ENCODE measurements at places on chromosomes 5 and 9.

- DNase-seq: no peak
Measured at GRCh38 chr5:136028782-136029742, at the start of gene TGFBI. TSS of gene TGFBI (plus strand) at chr5:136028988. CDS start at chr5:136029056, 68 bp downstream.

- no peak for DNase-seq
Measured at GRCh38 chr9:69834056-69834455, 13.4 kb downstream of the CFAP95 start.

DNA sequence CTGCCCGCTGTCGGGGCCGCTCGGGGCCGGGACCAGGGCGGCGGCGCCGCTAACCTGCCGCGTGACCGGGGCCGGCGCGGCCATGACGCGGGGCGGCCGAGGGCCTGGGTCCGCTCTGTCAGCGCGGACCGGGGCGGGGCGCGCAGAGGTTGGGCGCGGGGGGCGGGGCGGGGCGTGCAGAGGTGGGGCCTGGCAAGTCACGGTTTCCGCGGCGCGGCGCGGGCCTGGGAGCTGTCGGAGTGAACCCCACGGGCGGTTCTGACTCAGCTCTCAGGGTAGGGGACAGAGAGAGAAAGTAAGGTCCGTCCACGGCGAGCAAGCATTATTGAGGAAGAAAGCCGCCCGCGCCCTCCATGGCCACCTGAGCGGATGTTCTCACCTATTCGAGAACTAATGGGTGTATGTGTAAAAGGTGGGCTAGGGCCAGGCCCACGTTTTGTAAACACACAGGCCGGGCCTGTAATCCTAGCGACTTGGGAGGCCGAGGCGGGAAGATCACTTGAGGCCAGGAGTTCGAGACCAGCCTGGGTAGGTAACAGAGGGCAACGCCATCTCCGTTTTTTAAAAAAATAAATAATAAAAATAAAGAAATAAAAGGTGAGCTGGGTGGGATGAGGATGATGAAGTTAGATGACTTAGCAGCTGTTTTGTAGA is at the start of gene PRXL2C:
TSS of gene PRXL2C (minus strand) at position 120 of the 654 bp plus-strand sequence. CDS start at position 84, 36 bp downstream.
- DNase-seq: peak; percentile 73

DNA sequence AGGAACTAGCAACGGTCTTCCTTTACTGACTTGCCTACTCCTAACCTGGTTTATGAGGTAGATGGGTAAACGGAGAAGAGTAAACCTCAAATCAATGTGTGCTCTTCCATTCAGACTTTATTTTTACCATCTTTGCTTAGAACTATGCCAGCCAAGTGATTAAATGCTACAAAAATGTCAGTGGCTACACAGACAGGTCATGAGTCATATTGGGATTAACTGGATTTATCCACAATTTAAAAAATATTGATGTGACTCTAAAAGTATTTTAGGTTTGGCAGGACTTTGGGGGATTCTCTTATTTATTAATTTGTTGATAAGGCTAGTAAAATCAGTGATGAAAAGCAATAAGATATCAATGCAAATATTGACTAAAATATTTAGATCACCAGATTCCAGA is 275.0 kb downstream of the PLK2 start:
- DNase-seq: no peak

- no peak for DNase-seq
Measured at GRCh38 chr5:74116266-74116665, 490.3 kb downstream of the ARHGEF28 start.

- no peak for DNase-seq
Measured at GRCh38 chr5:132470596-132470995, 20.0 kb downstream of the IRF1 start.

- DNase-seq: no peak
Measured at GRCh38 chr9:128243215-128244018, 32.4 kb downstream of the GOLGA2 start.

DNA sequence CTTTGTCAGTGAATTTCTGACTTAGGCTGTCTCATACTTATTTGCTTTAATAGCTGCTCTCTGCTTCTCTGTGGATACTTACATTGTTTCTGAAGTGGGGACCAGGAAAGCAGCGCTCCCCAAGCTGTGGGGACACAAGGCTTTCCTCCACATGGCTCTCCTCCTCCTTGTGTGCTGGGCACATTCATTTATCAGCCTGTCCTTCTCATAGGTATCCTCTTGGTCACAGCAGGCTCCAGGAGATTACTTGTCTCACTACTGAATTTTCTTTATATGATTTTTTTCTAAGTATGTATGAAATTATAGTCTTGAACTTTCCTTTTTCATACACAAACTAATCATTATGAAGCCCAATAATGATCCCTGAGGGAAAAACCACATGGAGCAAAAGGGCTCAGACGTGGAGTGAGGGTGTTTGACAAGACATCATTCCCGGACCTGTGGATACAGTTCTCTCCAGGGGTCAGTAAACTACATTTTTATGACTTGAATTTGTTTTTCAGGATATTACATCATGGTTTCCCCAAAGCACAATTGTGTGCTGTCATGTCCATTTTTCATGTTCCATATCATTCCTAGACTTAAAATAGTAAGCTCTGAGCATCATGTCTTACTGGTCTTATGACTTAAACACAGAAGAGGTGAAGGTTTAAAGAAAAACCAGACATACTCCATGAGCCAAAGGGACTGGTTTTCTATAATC is 234.5 kb downstream of the PCSK1 start:
- no peak for DNase-seq

- no peak for DNase-seq
Measured at GRCh38 chr5:151477101-151477500, 29.7 kb downstream of the SLC36A1 start.

- no peak for DNase-seq
Measured at GRCh38 chr5:128197896-128198522, 114.4 kb downstream of the SLC12A2 start.

DNA sequence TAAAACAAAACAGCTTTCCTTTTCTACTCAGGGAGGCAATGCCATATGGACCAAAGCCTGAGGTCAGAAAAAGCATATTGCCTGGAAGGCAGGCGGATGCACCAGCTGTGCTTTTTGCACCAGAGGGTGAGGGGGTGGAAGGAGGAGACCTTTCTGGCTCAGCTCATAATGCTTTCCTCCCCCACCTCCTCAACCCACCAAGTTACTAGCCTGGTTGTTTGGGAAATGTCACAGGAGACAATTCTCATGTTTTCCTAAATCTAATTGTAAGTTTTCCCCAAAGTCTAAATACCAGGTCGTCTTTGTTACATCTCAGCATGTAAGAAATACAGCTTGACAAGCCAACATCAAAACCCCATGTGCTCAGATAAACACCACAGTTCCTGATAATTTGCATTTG is 72.6 kb upstream of the DMRTA1 start:
- no peak for DNase-seq

DNA sequence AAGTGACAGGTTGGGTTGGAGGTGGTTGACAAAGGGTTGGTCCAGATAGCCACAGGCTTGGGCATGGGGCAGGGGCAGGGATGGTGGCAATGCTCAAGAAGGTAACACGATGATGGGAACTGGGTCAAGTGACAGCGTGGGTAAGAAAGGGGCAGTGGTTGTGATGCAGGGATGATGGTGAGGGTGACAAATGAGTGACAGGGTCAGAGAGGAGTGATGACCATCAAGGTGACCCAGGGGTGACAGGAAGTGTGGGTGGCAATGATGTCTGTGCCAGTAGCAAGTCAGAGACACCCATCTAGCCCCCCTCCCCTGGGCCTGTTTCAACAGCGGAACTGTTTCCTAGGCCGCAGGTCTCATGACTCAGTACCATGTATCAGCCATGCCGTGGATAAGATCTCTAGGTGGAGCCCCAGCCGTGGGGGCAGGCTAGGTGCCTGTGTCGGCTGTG is 20.5 kb downstream of the AQP3 start:
- DNase-seq: no peak

DNA sequence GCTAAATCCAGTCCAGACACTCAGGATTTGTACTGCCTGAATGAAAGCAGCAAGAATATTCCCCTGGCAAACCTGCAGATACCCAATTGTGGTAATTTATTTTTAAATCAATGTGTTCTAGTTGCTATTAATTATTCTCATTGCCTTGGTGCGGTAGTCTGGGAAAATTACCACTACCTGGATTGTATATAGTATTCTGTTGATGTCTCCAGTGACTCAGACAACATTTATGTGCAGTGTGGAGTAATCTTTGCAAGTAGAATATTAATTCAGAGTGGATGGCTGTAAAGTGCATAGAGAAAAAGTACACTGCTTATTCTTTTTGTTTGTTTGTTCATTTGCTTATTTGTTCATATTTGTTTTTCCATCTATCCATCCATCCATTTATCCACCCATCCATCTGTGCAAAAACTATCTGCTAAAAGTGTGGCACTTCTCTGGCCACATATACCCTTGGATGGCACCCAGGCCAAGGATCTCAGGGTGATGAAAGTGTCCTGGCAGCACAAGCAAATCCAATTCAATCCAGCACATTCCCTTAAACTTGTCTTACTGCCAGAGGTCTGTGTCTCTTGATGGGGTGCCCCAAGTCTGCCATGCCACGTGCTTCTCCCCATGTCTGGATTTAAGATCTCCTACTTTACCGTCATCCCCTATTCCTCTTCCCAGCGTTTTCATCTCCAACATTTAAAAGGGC is 41.3 kb downstream of the NTRK2 start:
- no peak for DNase-seq

- no peak for DNase-seq
Measured at GRCh38 chr5:1831677-1832313, 30.6 kb downstream of the NDUFS6 start.

DNA sequence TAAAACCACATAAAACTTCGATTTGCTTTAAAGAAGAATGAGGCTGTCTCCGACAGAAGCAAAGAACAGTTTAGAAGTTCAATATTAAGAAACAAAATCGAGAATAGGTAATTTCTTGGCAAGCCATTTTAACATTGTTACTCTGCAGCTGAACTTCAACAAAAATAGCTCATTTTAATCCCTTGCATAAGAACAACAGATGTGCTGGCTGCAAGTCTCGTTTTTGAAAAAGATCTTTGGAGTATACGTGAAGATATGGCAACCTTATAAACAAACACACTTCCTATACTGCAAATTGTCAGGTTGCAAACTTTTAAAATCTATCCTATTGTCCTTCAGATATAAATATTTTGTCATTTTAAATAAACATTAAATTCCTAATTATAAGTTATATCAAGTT is 71.5 kb downstream of the FBN2 start:
- DNase-seq: no peak

- DNase-seq: no peak
Measured at GRCh38 chr5:95973793-95974325, 12.2 kb upstream of the ELL2 start.

GRCh38 chr5:13359344-13359743 is 585.1 kb downstream of the DNAH5 start:
- DNase-seq: no peak

DNA sequence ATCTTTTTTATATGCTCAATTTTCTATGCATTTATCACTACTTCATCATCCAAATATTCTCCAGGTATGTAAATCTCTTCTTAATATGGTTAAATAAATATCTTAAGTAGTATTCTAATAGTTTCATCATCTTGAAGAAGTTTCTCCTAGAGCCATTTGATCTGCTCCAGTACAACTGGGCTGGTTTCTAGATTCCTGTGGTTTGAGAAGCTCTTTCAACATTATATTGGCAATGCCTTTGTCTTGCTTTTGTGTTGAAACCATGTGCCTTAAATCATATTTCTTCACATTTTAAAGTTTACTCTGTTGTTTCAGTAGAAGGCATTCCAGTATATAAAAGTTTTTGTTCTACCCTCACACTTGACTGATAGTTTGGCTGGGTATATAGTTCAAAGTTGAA is 27.6 kb downstream of the MBLAC2 start:
- no peak for DNase-seq

- DNase-seq: peak; percentile 71
Measured at GRCh38 chr9:137453643-137454081, 5.5 kb downstream of the NSMF start.

GRCh38 chr5:9394221-9394620 is 151.7 kb downstream of the SEMA5A start:
- DNase-seq: no peak

DNA sequence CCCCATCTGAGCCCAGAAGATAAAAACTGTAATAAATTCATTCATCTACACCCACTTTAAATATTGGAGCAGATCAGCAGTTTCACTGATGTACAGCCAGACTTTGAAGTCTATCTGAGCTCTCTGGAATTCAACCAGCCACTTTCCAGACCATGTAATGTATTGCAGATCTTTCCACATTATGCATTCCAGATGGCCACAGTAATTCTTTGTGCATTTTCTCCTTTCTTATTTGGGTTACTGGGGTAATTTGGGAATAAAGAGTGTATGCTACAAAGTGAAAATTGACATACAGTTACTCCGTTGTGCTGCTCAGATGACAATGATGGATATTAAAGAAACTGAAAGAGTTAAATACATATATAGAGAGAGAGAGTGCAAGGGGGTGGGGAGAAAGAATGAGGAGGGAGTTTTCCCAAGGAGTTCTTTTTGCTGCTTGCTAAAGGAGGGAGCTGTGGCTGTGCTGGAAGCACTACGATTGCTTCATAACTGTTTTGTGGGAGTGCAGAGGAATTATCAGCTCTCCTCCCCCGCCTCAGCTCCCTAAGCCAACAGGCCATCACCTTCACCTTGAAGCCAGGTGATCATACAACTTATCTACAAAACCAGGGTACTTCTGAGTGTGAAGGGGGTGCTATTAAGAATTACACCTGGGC is 152.8 kb downstream of the GAS1 start:
- no peak for DNase-seq

DNA sequence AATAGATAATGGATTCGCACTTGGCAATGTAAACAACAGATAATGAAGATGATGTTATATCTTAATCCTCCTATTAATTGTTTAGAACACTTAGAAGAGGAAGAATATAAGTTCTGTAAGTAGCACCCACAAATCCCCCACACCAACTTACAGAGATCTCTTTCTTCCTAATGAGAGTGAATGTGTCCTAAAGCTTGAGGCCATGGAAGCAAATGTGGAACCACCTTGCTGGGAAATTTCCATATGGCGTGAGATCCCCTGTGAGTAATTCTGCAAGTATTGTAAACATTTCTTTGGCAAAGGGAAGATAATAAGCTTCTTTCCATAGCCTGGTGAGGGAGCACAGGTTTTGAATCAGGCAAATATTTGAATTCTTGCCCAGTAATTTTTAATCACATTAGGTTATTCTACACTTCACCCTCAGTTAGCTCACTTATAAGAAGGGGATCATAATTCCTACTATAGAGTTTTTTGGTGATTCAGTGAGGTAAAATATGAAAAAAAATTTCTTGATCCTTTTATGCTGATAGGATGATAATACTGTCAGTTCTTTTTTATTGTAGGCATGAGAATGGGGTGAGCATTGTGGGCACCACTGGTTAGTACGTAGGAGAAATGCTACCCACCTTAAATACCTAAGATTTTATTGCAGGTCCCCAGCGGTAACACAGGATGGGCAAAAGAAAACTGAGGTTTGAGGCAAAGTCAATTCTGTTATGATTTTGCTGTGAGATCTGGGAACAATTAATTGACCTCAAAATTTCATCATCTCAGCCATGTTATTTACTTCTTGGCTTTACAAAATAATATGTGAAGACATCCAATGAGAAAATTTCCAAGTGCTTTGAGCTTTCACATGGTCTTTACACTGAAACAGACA is 574.8 kb downstream of the PSAT1 start:
- no peak for DNase-seq

- no peak for DNase-seq
Measured at GRCh38 chr5:15703901-15704300, 203.9 kb downstream of the FBXL7 start.

GRCh38 chr5:127358284-127358683 is 67.7 kb downstream of the MEGF10 start:
- no peak for DNase-seq

- DNase-seq: no peak
Measured at GRCh38 chr5:116091416-116091815, 6.6 kb downstream of the COMMD10 start.

- no peak for DNase-seq
Measured at GRCh38 chr5:110851357-110851756, 112.5 kb downstream of the SLC25A46 start.

Measured in activated naive CD4-positive, alpha-beta T cell (primary cell).